ENCODE measurements at places on chromosomes 11 and 22.
A peak's percentile ranks its signal among the peaks of the same experiment; 100 is the strongest.

GRCh38 chr11:120558744-120559431 lies 47.3 kb downstream of the GRIK4 start:
- DNase-seq = no peak

GRCh38 chr11:77647654-77648305 lies 10.2 kb upstream of the CLNS1A start:
- DNase-seq = no peak

GRCh38 chr11:78290293-78291176 lies 101.8 kb downstream of the USP35 start:
- DNase-seq = peak; percentile 84

DNA sequence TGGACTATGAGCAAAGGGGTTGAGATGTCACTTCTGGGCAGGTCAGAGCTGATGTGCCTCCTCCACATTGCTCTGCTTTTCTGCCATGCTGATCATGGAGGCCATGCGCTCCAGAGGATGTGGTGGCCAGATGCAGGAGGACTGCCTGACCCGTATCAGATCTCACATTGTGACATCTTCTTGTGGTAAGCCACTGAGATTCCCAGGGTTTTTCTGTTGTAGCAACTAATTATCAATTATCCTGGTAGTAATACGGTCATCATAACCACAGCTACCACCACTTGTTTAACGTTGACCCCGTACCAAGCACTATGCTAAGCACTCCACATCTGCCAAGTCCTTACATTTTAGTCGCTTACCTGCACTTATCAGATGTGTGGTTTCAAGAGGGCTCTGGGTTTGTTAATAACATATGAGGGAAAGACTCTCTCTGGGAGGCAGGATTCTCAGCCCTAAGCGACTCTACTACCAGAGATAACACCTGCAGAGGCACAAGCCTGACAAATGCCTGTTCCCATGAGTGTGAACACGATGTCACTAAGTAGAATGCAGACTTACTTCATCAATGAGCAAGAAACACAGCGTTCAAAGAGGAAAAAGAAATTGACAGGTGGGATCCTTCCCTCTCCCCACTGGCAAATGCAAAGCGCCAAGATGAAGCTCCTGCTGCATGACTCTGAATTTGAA lies 63.6 kb upstream of the TIMP3 start:
- DNase-seq = peak; percentile 3

GRCh38 chr22:17431179-17431578 lies 61.9 kb downstream of the CECR2 start:
- DNase-seq = no peak

- DNase-seq = no peak
Observed at GRCh38 chr11:8704136-8704535, 21.5 kb downstream of the RPL27A start.

DNA sequence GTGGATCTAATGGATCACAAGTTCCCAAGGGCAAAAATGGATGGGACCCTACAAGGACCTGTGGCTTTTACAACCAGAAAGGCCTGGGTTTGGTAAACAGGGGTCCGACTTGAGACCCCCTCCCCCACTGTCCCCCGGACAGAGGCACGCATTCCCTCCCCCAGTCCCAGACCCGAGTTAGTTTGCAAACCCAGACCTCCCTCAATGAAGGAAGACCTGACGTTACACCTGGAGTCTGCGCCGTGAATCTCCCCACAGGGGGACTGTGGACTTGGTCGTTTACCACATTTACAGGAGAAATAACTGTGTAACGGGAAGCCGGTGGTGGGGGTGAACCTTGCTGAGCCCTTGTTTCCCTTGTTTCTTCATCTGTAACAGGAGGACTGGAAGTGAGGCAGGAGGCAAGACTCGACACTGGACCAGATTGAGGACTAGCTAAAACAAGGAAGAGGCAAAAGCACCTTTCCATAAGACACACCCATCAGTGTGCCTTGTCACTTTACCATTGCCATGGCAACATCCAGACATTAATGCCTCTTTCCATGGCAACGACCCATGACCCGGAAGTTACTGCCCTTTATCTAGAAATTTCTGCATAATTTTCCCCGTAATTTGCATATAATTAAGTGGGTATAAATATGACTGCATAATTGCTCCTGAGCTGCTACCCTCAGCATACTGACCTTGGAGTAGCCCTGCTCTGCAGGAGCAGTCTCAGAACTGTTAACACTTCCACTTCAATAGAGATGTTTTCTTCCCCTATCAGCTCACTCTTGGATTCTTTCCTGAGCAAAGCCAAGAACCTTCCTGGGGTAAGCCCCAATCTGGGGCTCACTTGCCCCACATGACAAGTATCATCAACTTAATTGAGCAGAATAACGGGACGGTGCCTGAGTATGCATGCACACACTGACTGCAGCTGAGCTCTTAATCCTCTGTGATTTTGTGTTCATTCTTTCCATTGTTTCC lies 25.4 kb downstream of the PDGFB start:
- DNase-seq = no peak

GRCh38 chr11:84381666-84382065 lies 1095.5 kb upstream of the CCDC90B start:
- DNase-seq = no peak

DNA sequence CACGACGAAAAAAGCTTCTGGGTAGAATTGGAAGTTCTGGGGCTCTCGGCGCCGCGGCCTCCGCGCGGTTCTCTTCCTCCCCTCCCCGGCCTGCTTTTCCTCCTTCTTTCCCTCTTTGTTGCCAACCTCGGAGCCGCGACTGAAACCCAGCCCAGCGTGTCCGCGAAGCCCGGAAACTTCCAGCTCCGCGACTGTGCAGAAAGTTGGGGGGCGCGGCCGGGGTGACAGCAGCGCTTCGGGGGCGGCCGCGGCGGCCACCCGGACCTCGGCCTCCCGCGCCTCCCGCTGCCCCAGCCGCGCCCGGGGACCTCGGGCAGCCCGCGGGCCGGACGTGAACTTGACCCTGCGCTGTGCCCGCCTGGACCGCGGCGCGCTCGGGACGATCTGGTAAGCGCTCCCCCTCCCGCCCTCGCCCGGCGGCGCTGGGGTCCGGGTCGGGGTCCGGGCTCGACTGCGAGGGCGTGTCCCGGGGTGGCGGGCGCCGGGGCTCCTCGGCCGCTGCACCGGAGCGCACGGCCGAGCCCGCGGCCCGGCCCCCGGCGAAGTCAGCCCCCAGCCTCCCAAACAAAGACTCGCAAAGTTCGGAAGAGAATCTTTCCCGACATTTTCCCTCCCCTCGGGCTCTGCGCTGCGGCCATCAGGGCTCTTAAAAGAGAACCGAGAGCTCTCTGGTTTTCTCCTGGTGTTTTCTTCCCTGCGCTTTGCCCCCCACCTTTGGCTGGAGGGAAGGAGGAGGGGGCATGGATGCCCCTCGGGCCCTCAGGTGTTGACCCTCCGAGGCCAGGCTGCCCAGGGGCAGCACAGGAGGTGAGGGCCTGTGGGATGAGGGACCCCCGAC lies 67.9 kb upstream of the WNT7B start:
- peak; percentile 26 for DNase-seq

- DNase-seq = no peak
Observed at GRCh38 chr11:47333886-47334443, 18.5 kb downstream of the MYBPC3 start.

DNA sequence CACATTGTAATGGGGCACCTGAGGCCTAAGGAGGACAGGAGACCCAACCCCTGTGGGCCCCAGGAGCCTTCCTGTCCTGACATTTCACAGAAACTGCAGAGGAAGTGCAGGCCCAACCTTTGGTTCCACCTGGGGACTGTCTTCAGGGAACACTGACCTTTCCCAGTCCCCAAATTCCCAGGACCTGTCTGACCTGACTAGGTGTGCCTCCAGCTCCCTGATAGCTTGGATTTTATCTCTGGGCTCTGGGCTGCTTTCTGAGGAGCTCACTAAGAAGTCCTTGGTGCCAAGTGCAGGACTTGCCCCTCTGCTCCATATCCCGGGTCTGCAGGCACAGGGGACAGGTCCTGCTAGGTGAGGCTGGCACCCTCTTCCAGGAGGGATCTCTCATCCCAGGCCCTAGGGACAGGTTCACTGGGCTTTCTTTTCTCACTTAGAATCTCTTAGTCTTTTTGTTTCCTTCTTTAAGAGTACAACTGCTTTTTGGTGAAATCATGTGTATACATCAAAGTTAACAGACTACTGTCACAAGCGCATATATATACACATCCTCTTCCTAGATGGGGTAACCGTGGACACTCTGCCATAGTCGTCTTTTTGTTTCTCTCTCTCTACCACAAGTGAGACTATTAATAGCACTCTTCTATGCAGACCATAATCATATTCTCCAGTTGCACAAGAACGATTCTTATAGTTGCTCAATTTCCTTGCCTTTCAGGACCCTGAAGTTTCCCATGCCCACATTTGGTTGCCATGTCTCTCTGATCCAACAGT lies 72.0 kb upstream of the IGLL5 start:
- DNase-seq = no peak

GRCh38 chr11:67237574-67237973 lies 28.7 kb upstream of the GRK2 start:
- no peak for DNase-seq

DNA sequence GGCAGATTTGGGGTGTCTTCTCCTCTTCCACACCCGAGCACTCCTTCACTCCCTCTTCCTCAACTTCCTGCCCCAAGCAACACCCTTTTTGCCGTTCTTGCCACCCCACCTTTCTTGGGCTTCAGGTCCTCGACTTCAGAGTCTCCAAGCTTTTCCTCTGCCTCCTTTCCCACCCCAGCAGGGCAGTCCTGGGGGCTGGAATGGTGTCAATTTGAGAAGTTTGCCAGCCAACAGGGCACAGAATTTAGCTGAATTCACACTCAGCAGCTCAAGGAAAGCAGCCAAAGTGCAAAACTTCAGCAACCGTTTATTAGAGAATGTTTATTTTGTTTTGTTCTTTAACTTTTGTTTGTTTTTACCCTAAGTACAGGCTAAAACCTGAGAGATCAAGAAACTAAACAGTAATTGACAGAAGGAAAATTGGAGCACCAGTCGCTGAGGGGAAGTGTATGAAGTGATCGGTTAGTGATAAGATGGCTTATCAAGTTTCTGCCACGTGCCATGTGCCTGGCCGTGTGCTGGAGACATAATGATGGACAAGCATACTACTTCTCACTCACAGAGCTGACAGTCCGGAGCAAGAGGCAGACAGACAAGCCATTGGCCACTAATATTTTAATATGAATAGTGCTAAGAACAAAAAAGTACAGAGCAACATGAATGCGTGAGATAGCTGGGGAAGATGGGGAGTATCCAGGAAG lies 44.4 kb downstream of the AHNAK start:
- no peak for DNase-seq

- DNase-seq = no peak
Observed at GRCh38 chr11:77502346-77502905, 28.5 kb upstream of the PAK1 start.

GRCh38 chr11:102240502-102240901 lies 76.8 kb upstream of the BIRC3 start:
- DNase-seq = no peak

- DNase-seq = no peak
Observed at GRCh38 chr11:87490671-87491070, 452.9 kb downstream of the TMEM135 start.

- no peak for DNase-seq
Observed at GRCh38 chr11:120061036-120061760, 76.7 kb downstream of the TRIM29 start.

- DNase-seq = no peak
Observed at GRCh38 chr22:39558254-39558727, 12.3 kb upstream of the CACNA1I start.

DNA sequence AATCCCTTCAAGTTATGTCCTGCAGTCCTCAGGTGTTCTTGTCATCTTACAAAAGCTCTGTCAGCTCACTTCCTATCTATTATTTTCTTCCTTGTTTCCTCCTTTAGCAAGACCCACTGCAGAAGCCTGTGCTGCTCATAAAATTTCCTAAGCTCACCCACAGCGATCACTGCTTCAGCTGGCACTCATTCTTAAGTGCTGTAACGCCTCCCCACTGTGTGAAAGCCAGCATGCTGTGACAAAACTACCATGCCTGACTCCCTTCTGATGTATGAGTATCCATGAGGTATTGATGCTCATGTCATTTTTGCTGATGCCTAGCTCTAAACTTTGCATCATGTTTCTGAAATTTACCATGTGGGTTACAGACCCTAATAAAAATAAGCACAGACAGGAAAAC lies 41.5 kb upstream of the CNTN5 start:
- no peak for DNase-seq

DNA sequence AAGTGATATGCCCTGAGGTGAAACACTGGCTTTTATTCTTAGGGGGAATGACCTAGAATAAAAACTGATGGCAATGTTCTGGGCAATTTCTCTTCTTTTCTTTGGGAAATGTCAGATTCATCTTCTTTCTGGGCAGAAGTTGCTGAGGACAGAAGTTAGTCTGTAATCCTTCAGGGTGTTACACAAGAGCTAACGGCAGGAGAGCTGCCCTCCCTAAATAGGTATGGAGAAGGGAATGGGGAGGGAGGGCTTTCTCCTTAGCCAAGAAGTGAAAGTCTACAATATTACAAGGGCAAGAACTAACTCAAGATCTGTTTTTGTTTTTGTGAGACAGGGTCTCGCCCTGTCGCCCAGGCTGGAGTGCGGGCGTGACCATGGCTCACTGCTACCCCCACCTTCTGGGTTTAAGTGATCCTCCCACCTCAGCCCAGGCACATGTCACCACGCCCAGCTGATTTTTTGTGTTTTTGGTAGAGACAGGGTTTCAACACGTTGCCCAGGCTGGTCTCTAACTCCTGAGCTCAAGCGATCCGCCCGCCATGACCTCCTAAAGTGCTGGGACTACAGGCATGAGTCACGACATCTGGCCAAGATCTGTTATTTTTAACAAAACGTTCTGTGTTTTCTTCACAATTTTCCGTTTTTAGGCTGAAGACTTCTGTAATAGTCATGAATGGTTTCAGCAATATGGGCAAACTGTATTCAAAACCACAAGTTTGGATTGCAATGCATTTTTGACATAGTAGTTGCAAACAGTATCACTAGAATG lies 7.2 kb downstream of the PIWIL4 start:
- no peak for DNase-seq

DNA sequence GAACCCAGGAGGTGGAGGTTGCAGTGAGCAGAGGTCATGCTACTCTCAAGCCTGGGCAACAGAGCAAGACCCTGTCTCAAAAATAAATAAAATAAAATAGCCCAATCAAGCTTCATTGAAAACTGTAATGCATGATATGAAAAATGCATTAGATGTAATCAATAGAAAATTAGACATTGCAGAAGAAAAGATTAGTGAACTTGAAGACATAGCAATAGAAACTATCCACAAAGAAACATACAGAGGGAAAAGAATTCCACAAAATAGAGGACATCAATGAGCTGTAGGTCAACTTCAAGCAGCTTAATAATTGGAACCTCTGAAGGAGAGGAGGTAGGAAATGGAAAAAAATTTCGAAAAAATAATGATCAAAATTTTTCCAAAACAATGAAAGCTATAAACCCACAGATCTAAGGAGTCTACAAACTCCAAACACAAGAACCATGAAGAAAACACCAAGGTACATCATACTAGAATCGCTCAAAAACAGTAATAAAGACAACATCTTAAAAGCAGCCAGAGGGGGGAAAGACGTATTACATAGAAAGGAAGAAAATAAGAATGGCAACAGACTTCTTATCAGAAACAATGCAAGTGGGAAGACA lies 104.2 kb downstream of the WNT7B start:
- DNase-seq = no peak

DNA sequence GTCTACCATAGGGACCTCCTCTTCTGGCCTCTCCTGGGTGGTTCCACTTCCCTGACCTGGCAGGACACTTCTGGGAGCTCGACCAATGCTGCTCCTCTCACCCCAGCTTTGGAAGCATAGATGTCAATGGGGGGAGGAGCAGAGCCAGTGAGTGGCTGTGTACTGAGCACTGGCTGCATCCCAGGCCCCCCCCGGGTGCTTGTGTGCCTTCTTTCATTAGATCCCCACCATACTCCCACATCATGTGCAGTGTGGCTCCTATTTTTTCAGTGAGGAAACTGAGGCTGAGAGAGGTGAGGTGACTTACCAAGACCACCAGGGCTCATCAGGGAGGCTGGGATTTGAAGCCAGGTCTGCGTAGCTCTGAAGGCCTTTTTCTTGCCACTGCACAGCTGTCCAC lies 44.3 kb downstream of the LRRC32 start:
- DNase-seq = no peak

Data from activated CD4-positive, alpha-beta T cell treated with anti-CD3 and anti-CD28 coated beads, Interleukin-10, Interleukin-2, amounts not matched to agents 100 ng/mL and 50 ng/mL, durations not matched to agents 16 hours and 8 hours (primary cell).